ENCODE measurements at places on chromosomes 7 and 10. TPM values are rescaled to one million over a fixed set of nuclear protein-coding genes. Genes with fewer than 3 reads are reported as not detected.

The MKX gene
- 0.14 TPM for total RNA-seq

DNA sequence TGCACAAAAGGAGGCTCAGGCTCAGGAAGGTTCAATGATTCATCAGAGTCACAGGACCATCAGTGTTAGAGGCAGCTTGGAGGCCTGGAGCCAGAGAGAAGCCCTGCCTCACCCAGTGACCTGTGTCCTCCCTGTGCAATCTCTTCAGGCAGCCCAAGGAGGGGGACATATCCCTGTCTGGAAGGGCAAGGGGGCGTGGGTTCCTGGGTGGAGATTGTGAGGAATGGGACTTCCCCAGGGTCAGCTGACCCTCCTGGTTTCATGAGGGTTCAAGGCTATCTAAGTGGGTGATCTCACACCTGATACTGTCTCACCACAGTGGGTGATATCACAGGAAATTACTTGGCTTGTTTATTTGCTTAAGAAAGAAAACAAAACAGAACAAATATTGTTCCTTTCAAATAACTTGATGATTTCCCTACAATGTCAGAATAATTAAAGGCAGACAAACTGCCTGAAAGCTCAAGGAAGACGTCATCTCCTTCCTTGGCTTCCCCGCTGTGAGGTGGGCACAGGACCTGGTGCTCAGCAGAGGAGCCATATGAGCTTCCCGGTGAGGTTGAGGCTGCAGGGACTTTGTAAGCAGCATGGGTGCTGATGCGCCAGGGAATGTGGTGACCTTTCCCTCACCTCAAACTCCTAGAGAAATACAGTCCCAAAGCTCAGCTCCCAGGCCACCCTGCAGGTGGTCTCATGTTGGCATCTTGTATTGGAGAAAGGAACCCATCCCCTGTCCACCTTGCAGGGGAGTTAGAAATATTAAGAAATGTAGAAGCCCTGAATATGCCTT is 763.2 kb downstream of the GRID1 start:
- DNase-seq = no peak

GRCh38 chr7:32378988-32379387 is 111.2 kb downstream of the LSM5 start:
- no peak for DNase-seq

DNA sequence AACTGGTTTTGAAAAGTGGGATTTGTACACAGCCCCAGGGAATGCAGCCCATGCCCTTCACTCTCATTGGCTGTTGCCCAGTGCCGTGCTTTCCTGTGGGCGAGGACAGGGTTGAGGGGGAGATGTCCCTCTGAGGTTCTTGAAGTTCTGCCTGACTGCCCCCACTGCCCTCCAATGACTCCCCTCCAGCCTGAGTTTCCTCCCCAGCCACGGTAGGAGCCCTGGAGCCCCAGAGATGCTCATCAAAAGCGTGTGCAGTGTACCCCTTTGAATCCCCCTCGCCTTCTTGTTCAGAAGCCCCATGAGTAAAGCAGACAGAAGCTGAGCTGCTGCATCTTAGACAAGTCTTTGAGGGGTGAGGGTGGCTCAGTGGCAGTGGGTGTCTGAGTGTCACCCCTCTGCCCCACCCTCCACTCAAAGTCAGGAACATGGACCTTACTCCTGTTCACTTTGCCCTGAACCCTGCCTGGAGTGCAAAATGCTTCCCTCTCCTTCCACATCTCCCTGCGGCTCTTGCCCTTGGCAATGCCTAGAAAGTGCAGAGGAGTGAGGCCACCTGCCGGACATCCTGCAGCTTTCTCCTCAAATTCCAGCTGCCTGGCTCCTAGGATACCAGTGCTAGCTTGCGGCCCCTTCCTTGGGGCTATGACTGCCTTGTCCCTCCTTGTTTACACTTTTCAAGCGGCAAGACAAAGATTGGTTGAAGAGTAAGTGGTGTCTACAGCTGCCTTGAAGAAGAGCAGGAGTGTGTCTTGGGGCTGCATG is 19.9 kb downstream of the FAM241B start:
- no peak for DNase-seq

DNA sequence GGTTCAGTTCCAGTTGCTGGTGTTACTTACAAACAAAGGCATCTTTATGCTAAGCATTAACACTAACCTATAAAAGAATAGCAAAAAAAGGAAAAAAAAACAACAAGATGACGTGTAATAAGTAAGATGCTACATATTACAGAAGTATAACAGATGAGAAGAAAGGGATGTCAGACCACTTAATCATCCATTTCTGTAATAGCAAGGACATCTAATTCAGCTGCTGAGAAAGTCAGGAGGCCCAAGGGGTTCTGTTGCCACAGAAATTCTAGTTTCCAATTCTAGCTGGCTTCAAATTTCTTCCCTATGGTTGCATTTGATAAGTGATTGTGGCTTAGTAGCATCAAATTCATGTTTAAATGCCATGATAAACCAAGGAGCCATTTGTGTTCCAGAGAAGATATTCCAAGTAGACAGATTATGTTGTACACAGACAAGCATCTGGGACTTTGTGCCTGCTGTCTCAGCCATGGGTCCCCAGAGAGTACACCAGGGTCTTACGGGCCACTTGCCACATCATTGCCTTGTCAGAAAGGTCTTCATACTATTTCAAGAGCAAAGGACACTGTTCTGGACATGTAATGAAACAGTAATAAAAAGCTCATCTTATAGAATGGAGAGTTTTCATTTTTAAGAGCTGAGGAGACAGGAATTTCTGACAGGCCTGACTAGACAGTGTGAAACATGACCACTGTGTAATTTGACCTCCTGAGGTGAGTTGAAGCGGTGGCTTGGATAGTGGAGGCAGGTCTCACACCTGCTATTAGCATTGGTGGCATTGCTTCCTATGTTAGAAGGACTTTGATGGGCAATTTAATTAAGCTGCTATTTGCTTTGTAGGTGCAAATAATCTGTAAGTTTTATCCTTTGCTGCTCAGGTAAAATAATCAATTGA is 4.2 kb upstream of the ASB4 start:
- DNase-seq = no peak

- DNase-seq = no peak
Measured at GRCh38 chr7:1601956-1602355, 32.1 kb upstream of the PSMG3 start.

GRCh38 chr7:95817866-95818640 is 45.7 kb downstream of the DYNC1I1 start:
- DNase-seq = no peak

The NRP1 gene
- total RNA-seq = 175 TPM

The NUTM2A gene
- 1.9 TPM for total RNA-seq

The SLC26A5 gene
- not detected for total RNA-seq

DNA sequence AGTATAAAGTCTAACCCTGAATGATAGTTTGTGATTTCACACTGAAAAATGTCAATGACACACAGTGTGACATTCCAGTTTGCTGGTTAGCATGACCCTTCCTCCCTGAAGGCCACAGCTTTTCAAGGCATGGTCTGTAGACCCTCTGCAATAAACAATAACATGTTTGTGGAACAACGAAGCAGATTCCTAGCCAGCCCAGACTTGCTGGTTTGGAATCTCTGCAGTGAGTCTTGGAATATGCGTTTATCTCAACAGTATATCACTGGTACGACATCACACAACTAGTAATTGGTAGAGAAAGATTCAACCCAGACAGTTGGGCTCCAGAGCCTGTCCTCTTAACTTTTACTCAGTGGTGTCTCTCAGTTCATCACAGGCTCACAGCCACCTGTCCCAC is 23.7 kb upstream of the DUSP5 start:
- DNase-seq = no peak

- no peak for DNase-seq
Measured at GRCh38 chr10:55793024-55793423, 568.0 kb downstream of the ZWINT start.

The FRMPD2 gene
- total RNA-seq = not detected

The THAP5 gene
- total RNA-seq = 20.3 TPM

The FIGNL1 gene
- 3.4 TPM for total RNA-seq

DNA sequence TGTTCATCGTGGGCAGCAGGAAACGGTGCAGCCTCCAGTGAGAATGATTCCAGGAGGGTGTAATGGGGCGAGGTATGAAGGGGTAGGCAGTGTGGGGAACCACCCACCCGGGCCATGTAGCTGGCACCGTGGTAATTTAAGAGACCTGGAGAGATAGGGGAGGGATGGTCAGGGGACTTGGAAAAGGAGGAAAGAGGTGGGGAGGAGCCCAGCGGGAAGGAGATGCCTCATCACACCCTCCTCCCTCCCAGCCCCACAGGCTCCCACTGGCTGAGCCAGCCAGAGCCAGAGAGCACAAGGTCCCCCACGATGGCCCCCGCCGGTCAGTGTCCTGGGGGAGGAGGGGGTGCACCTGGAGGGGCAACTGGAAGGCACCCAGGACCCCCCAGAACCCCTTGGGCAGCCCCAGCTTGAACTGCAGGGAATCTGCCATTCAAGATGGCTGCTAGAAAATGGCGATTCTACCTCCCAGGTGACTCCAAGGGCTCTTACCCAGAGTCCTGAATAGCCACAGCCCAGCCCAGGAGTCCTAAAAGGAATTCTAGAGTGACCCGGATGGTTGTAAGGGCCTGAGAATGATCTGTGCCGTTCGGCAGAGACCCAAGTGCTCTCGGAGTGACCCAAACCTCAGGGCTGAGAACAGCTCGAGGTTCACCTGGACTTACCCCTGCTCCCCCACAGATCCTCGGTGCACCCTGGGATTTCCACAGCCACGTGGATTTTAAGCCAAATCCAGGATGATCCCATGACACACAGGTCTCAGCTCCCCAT is 28.8 kb downstream of the CALML3 start:
- DNase-seq = no peak

The CRYGN gene
- total RNA-seq = not detected

- DNase-seq = no peak
Measured at GRCh38 chr10:8183241-8183704, 128.8 kb downstream of the GATA3 start.

The SKIDA1 gene
- 2.6 TPM for total RNA-seq

The KIAA1217 gene
- total RNA-seq = 45.0 TPM

GRCh38 chr10:31908157-31908556 is 20.5 kb downstream of the ARHGAP12 start:
- DNase-seq = no peak
